ENCODE measurements at places on chromosomes 6 and 20.

GRCh38 chr20:54355631-54356280, 119.6 kb upstream of the DOK5 start:
- no peak for DNase-seq

GRCh38 chr6:42225029-42225339, 7.3 kb upstream of the MRPS10 start:
- no peak for DNase-seq

- no peak for DNase-seq
These were observed 26.4 kb downstream of the ANKRD60 start for GRCh38 chr20:58202044-58202443.

DNA sequence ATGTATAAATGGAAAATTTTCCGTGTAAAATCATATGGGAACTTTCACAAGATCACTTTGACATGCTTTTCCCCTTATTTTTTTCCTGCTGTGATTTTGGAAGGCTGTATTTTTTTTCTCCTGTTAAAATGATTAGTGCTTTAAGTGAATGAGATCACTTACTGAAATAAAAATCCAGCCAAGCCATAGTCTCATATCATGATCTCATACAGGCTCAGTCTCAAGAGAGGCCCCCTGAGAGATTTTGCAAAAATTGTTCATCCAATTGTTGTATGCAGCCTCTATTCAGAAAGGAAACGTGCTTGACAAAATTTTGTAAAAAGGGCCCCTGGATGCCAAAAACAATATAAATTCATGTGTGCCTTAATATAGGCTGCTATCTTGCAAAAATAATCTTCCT, 528.2 kb downstream of the HDGFL1 start:
- no peak for DNase-seq

DNA sequence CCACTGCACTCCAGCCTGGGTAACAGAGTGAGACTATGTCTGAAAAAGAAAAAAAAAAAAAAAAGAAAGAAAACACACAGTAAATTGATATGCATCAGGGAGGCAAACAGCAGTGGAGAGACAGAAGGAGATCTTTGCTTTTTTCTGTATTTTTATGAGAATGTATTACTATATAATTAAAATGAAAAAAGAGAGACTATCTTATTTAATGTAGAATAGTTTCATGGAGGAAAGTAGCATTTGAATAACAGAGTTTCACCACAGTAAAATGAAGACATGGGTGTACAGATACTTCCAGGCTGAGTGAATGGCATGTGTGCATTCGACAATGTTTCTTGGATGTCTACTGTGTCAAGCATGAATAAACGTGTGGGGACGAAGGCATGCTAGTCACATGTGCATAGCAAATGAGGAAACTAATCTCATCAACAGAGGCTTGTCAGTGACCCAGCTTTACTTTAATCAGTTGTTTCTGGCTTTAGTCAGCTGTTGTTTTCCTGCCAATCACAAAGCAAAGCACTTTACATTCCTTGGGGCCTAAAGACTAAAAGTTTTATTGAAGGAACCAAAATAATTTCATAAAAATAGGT, 55.5 kb upstream of the ARMH2 start:
- DNase-seq, result no peak

DNA sequence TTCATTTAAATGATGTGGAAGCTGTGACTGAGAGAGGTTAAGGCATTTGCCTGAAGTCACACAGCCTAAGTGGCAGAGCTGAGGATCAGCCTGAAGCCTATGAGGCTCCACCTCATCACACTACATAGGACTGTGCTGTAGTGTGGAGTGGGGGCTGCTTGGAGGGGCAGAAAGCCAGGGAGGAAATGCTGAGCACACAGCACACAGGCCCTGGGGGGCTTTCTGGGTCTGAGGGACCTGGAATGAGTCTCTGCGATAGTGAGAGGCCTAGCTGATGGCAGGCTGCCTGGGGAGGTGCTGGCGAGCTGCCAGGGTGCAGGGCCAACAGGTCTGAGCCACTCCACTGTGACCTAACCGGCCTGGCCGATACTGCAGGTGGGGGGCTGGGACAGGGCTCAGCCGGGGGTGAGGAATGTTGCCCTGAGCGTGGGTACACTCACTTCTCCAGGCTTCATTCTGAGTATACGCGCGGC, 2.2 kb upstream of the ARHGAP40 start:
- no peak for DNase-seq

GRCh38 chr20:17273717-17274116, 46.9 kb downstream of the PCSK2 start:
- DNase-seq, result no peak

DNA sequence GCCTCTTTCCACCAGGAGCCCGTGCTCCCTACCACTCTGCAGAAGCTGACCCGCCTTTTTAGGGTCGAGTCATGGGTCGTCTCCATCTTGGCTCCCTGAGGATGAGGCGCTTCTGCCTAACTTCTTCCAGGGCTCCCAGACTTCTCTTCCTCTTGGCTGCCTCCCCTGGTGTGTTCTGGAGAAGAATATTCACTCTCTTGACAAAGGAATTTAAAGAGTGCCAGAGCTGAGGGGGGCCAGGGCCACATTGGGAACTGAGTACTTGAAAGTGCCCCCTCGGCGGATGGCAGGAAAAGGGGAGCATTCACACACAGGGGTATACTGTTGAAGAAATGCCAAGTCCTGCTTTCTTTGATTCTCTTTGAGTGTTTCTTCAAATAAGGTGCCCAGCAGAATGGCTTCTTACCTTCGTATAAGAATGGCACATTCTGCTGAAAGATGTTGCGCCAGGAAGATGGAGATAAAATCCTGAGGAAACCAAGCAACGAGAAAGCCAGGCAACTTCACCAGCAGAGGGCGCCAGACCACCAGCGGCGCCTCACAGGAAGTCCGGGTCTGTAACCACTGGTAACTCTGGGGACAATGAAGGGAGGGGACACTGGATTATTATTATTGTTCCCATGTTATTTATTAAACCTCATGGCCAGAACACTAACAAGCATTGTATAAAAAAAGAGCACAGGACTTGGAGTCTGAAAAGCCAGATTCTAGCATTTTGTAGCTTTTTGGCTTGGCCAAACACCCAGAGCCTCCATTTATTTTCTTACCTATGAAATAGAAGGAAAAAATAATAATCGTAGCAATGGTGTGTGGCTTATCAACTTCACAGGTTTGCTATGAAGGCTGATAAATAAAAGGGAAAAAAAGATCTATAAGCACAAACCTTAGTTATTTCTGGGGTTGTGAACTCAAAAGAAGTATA, 176.7 kb downstream of the HACE1 start:
- no peak for DNase-seq

- DNase-seq, result no peak
These were observed 148.7 kb upstream of the NEDD9 start for GRCh38 chr6:11380969-11381744.

DNA sequence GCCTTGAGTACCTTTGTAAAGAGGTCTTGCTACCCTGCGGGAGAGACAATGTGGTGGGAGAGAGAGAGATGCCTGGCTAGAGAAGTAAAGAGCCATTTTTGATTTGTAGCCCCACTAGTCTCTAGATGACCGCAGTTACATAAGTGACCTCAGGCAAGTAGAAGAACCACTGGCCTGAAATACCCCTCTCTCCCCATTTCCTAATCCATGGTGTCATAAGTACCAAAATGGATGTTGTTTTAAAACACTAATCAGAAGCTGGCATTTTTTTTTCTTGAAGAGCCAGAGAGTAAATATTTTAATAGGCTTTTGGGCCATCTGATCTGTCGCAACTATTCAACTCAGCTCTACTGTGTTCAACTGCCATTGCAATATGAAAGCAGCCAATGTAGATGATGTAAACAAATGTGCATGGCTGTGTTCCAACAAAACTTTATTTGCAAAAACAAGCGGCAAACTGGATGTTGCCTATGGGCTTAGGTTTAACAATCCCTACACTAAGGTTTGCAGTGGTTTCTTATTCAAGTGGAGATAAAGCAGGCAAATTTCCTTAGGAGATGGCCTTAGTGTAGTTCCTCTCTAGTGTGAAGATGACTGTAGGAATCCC, 36.5 kb downstream of the RARS2 start:
- DNase-seq, result no peak

DNA sequence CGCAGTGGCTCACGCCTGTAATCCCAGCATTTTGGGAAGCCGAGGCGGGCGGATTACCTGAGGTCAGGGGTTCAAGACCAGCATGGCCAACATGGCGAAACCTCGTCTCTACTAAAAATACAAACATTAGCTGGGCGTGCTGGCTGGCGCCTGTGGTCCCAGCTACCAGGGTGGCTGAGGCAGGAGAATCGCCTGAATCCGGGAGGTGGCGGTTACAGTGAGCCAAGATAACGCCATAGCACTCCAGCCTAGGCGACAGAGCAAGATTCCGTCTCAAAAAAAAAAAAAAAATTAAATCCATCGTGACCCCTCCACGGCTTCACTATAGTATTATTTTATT, 1.2 kb upstream of the CPNE1 start:
- DNase-seq, result no peak

GRCh38 chr6:138432063-138432356, 28.0 kb downstream of the HEBP2 start:
- DNase-seq, result no peak

GRCh38 chr6:68876792-68877493, 241.9 kb downstream of the ADGRB3 start:
- DNase-seq, result peak; percentile 11

- DNase-seq, result peak; percentile 30
These were observed 30.0 kb upstream of the ZNF217 start for GRCh38 chr20:53623454-53624211.

GRCh38 chr20:50450881-50451752, 59.1 kb upstream of the PTPN1 start:
- no peak for DNase-seq

DNA sequence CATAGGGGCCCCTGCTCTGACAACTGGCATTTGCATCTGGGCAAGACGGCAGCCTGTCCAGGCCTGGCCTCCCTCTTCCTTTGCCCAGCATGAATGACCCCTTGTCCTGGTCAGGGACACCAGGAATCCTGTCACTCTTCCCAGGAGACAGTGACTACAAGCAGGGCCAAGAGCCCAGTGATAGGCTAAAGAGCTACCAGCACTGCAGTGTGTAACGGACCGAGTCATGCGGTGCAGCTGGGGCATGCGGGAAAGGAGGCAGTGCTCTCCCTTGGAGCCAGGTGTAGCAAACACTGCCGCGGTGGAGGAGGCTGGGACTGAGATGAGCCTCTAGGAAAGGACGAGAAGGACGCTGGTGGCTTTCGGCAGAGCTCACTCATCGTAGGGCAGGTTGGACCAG, 38.7 kb upstream of the DSP start:
- no peak for DNase-seq

- no peak for DNase-seq
These were observed 401.5 kb upstream of the SASH1 start for GRCh38 chr6:147941143-147941542.

GRCh38 chr20:61157301-61157700, 94.8 kb upstream of the CDH4 start:
- no peak for DNase-seq

- no peak for DNase-seq
These were observed 21.3 kb downstream of the TTPAL start for GRCh38 chr20:44496976-44497375.

DNA sequence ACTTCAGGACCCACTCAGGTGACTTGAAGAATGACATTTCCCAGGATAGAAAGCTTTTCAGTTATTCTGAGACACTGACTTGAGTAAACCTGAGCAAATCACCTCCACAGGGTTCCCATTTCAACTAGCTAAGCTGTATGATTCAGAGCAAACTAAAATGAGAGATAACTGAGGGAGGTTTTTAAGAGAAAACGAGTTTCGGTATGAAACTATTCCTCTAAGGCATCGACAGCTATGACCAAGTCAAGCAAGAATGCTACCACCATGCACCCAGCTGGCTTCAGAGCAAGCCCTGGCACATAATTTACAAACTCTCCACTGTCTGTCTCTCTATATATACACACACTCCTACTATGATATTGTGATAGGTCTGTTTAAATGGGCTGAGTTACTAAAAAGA, 75.4 kb downstream of the PERP start:
- no peak for DNase-seq

DNA sequence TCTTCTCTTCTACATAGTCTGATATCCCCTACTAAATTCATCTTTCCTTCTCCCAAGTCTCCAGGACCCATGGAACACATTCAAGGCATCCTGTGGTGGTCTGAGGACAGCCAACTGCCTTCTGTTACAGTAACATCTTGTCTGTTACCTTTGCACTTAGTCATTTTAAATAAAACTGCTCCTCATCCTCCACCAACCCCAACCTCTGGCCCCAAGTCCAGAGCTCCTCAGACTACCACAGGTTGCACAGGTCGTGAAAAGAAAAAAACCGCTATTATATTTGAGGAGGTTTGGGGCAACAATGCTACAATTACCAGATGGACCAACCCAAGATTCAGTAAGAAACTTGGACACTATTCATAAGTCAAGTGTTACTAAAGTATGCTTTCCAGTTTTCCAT, 49.9 kb downstream of the MAN1A1 start:
- DNase-seq, result no peak

- DNase-seq, result no peak
These were observed 102.1 kb upstream of the SRSF6 start for GRCh38 chr20:43355610-43356009.

GRCh38 chr6:138517635-138518034, 18.3 kb upstream of the NHSL1 start:
- DNase-seq, result no peak

GRCh38 chr6:144594585-144594984, 309.4 kb downstream of the UTRN start:
- DNase-seq, result no peak

DNA sequence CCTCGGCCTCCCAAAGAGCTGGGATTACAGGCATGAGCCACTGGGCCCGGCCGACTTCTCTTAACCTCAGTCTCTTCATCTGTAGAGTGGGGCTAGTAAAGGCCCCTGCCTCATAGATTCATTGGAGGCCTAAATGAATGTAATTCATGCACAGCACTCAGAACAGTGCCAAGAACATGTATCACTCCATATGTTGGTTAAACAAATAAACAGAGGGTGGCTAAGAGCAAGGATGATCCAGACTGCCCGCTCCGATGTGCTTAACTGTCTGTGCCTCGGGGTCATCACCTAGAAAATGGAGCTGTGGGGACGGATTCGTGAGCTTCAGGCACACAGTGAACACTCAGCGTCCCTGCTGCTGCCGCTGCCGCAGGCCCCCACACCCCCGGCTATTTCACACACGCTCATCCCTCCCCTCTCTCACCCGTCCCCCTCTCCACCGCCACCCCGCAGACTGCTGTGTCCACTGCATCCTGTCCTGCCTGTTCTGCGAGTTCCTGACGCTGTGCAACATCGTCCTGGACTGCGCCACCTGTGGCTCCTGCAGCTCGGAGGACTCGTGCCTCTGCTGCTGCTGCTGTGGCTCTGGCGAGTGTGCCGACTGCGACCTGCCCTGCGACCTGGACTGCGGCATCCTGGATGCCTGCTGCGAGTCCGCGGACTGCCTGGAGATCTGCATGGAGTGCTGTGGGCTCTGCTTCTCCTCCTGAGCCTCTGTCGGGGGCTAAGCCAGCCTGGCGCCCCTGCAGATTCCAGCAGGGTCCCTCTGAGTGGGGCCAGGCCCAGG, 14.8 kb downstream of the MDFI start:
- DNase-seq, result no peak

Measured in NCI-H1930 (cell line).